COR-L47 (cell line): ENCODE measurements at places on chromosomes 7 and 10.

- no peak for DNase-seq
Measured at GRCh38 chr7:106485919-106486318, 175.0 kb downstream of the CCDC71L start.

DNA sequence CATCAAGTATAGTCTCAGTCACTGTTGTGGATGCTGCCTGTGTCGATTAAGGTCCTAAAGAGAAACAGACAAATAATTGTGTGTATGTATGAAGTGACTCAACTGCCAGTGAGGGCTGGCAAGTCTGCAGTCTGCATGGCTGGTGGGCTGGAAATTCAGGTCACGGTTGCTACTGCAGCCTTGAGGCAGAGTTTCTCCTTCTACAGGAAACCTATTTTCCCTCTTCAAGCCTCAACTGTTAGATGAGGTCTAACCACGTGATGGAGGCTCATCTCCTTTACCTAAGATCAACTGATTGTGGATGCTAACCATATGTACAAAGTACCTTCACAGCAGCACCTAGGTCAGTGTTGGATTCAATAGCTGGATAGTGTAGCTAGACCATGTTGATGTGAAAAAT, 29.9 kb downstream of the MBL2 start:
- no peak for DNase-seq

GRCh38 chr7:6392712-6393666, 54.8 kb downstream of the DAGLB start:
- no peak for DNase-seq

- no peak for DNase-seq
Measured at GRCh38 chr10:125076891-125077541, 83.3 kb downstream of the CTBP2 start.

- no peak for DNase-seq
Measured at GRCh38 chr7:124027236-124027635, 5.6 kb downstream of the TMEM229A start.
